ENCODE measurements at places on chromosomes 1 and 21. TPM values are rescaled to one million over a fixed set of nuclear protein-coding genes. Genes with fewer than 3 reads are reported as not detected.

RNF187 gene
- 182 TPM for total RNA-seq

OR2T6 gene
- not detected for total RNA-seq

DNA sequence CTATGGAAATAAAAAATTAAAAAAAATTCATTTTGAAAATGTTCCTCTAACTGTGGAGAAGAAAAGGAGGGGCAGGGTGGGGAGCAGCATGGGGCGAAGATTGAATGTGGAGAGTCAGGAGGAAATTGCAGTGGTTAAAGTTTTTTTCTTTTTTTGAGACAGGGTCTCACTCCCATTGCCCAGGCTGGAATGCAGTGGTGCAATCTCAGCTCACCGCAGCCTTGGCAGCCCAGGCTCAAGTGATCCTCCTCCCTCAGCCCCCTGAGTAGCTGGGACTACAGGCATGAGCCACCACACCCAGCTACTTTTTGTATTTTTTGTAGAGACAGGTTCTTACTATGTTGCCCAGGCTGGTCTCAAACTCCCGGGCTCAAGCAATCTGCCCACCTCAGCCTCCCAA, 67.6 kb downstream of the ADSS2 start:
- H3K27me3 ChIP-seq: no peaks in the 10 kb centered on the region
- H3K4me1 ChIP-seq: no peaks in the 10 kb centered on the region
- no peak overlapping the region for H3K4me3 ChIP-seq
- no peaks in the 10 kb centered on the region for H3K36me3 ChIP-seq

DNA sequence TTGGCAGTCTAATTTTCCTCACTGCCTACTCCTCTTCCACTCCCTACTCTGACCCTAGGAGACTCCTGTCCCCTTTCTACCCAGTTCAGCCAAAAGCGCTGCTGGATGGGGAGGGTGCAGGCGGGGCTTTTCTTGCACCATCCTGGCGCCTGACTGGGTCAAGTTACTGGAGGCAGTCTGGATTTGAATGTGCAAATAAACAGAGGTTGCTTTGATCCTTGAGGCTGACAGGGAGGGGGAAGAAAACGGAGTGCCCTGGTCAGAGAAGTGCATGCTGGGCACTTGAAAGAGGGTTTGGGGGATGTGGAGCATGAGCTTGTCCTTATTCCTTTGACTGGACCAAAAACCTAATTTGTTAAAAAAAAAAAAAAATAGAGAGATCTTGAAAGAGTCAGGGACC, 76.8 kb upstream of the SOX13 start:
- no peak overlapping the region for H3K4me3 ChIP-seq
- H3K27me3 ChIP-seq: no peaks in the 10 kb centered on the region
- H3K4me1 ChIP-seq: peaks cover 25% of the 10 kb centered on the region
- H3K36me3 ChIP-seq: no peaks in the 10 kb centered on the region

- no peaks in the 10 kb centered on the region for H3K36me3 ChIP-seq
- DNase-seq: no peak
- no peaks in the 10 kb centered on the region for H3K27me3 ChIP-seq
- H3K27ac ChIP-seq: no peak overlapping the region
- H3K4me1 ChIP-seq: peaks cover 13% of the 10 kb centered on the region
- H3K4me3 ChIP-seq: no peak overlapping the region
These were observed 306.3 kb upstream of the DUSP10 start for GRCh38 chr1:222048094-222048595.

DNA sequence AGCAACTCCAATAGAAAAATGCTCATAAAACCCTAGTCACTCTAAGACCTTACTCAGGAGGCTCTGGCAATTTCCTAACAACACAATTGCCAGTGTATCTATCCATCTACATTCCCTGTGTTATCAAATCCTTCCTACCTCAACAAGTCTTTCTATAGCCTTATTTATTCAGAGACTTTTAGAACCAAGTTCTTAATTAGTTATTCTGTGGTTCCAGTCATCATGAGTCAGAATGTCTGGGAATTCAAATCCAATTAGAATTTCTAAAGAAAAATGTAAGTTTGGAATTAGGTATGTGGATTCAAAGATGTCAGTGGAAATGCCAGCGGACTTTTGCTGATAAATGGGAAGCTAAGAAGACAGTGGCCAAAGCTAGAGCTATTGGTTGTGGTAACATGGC, 302.6 kb upstream of the C1orf87 start:
- no peak overlapping the region for H3K4me3 ChIP-seq
- H3K27ac ChIP-seq: no peak overlapping the region
- DNase-seq: no peak

GRCh38 chr1:16233431-16233830, 3.6 kb downstream of the CPLANE2 start:
- no peak overlapping the region for H3K27ac ChIP-seq
- no peaks in the 10 kb centered on the region for H3K36me3 ChIP-seq
- no peak overlapping the region for H3K4me3 ChIP-seq
- peaks cover 13% of the 10 kb centered on the region for H3K4me1 ChIP-seq
- no peaks in the 10 kb centered on the region for H3K27me3 ChIP-seq
- no peak for DNase-seq
